ENCODE measurements at places on chromosomes 1 and 21.

DNA sequence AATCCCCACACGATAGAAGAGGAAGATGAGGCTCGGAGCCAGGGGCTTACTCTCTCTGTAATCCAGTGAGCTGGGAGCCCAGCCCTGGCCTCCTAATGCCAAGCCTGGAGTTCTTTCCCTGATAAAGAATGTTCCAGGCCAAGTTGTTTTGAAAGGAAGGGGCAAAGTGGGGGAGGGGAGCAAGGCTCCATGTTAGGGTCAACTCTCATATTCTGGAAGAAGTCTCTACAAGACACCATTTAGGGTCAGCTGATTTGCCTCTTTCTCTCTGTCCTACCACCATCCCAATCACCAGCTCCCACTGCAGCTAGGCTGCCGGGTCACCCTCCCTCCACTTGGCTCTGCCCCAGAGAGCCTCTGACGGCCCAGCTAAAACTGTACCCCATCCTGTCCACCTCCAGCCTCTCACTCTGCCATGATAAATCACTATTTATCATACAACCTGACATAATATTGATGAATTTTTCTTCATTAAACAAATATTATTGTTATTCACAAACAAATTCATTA, 95.0 kb downstream of the GLIS1 start:
- no peak for DNase-seq

DNA sequence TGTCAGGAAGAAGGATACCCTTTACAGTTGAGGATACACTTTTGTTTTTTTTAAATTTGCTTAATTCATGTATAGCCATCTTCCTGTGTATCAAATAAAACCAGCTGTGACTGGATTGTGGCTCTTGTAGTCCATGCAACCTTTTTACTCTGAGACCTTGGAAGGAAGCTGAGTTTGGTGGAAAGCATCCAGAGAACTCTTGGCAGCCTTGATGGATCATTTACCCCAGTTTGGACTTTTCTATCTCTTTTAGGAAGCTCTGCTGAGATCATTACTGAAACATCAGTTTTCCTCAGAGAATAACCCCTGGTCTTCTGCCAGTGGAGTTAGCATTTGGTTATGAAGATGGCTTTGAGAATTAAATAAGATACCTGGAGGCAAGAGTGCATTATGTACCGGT, 21.2 kb upstream of the APOBEC4 start:
- DNase-seq, result no peak

DNA sequence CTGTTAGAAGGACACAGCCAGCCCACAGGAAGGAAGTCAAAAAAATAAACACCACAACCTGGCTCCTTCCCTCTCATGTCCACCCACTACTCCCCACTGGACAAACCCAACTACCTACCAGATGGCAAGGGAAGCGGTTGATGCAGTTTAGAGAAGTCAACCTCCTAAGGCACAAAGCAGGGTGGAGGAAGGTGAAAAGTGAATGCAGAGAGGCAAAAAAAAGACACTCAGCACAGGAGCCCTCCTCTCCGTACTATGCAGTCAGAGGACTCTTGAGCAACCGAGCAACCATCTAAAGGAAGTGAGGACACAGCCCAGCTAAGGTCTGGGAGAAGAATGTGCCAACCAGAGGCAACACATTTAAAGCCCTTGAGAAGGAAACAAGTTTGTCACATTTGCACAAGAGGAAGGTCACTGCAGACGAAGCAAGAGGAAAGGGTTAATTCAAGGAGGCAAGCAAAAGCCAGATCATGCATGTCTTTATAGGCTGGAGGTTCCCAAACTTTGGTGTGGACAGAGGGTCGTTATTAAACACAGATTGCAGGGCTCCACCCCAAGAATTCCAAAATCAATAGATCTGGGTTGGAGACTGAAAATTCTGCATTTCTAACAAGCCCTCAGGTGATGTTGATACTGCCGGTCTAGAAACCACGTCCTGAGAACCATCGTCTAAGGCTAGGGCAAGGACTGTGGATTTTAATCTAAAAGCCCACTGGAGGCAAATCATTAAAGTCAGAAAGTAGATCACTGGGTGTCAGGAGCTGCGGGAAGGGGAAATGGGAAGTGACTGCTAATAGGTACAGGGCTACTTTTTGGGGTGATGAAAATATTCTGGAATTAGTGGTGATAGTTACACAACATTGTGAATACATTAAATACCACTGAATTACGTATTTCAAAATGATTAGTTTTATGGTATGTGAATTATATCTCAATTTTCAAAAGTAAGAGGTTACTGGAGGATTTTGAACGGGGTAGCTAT, 19.7 kb downstream of the TP53BP2 start:
- DNase-seq, result no peak

DNA sequence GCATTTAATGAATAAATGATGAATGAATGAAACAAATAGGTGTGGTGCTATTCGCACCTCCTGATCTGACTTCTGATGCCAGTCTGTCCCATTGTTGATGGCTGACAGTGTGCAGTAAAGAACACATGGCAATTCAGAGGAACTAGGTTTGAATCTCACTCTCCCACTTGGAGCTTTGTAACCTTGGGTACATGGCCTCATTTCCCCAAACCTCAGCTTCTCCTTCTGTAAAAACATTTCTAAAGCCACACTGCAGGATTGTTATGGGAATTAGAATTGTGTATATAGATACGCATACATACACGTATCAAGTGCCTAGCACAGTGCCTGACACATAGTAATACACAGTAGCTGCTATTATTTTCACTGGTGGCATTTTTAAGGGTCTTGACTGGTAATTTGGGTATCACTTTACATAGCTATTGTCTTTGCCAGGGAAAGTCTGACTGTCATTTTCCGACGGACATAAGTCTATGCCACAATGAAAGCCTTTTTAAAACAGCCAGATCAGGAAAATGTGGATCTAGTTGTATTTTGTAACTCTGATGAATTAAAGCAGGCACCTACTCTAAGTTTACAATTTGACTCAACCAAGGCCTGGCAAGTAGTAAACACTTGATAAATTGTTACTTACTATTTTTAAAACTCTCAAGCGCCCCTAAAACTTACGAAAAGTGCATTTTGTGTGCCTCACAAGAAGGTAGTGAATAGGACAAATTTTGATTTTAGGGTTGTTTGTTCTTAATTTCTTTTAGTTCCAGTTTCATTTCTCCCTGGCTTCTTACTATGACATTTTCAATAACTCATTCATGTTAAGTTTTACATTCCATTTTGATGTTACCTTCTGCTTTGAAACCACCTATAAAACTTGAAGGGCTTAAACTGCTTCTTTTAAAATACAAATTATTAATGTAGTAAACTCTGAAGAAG, 164.4 kb downstream of the SDCCAG8 start:
- DNase-seq, result no peak

DNA sequence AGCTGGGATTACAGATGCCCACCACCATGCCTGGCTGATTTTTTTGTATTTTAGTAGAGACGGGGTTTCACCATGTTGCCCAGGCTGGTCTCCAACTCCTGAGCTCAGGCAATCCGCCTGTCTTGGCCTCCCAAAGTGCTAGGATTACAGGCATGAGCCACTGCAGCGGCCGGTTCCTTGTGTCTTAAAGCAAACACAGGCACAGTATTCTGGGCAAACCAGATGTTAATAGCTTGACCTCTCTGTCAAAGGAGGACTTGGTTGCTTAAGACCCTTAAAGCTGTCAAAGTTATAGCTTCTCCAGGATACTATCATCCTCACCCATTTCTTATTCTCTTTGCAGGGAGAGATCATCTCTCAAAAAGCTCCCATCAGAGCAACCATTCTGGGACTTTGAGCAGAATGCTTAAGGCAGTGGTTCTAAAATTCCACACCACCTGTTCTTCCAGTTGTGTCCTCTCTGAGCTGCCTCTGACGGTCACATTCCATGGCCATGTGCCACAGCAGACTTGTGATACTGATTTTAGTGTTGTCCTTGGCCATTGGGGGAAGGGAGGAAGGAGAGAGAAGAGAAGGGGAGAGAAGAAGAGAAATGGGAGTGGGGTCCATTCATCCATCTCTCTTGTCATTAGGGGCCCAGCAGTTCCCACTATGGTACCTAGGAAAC, 81.8 kb downstream of the PBX1 start:
- DNase-seq, result no peak

DNA sequence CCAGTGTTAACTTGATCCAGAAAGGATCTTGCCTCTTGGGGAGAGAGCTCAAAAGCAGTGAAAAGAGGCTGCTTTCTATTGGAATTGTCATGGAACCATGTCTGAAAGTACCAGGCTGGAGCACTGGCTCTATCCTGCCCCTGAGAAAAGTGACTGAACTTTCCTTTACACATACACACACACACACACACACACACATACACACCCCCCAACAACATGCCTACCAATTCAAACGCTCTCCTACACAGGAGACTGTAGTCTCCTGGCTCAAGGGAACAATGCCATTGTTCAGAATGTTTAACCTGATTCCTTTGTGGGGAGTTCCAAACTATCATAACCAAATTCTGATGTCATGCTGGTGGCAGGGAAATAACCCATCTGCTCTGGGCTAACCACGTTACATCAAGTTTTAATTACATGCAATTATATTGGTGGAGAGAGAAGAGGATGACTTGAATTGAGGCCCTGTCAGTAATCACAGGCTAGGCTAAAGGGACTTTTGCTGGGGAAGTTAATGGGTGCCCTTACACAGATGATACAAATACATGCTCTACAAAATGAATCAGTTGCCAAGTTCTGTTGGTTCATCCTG, 52.3 kb upstream of the DUSP10 start:
- no peak for DNase-seq

GRCh38 chr1:24966724-24967346, 36.8 kb upstream of the RUNX3 start:
- no peak for DNase-seq

DNA sequence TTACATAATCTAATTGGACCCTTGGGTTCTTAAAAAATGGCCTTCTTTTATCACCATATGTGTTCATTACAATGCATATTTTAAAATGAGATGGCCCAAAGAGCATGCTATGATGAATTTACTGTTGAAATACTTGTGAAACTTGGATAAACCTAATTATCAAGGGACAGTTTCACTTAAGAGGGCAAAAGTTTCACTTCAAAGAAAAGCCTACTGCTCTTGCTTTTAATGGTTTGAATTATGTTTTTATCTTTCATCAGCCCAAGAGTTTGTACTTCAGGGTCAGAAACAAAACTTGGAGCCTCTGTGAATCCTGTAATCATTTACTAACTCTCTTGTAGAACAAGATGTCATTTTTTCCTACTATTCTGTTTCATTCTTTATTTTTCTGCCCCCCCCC, 32.3 kb downstream of the POU2F1 start:
- DNase-seq, result no peak

- DNase-seq, result peak; percentile 49
Measured at GRCh38 chr1:7207875-7208646, 422.8 kb downstream of the CAMTA1 start.

DNA sequence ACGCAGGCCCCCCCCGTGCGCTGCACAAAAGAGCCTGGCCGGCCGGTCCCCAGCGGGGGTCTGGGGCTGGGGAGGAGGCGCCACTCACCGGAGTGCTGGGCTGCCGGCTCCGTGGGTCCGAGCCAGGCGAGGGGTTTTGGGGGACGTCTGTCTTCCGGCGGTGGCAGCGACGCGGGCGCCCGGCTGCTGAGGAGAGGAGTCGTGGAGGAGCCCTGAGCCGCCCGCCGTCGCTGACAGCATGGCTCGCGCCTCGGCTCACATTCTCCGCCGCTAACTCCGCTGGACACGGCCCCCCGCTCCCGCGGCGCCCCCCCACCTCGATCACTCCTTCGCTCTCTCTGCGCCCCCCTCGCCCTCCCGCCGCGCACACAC, 649 bp downstream of the AHDC1 start:
- no peak for DNase-seq
